Naive thymus-derived CD4-positive, alpha-beta T cell (primary cell): ENCODE measurements at places on chromosomes 5 and 9. TPM values are rescaled to one million over a fixed set of nuclear protein-coding genes. Genes with fewer than 3 reads are reported as not detected.
A peak's percentile ranks its signal among the peaks of the same experiment; 100 is the strongest.

DNA sequence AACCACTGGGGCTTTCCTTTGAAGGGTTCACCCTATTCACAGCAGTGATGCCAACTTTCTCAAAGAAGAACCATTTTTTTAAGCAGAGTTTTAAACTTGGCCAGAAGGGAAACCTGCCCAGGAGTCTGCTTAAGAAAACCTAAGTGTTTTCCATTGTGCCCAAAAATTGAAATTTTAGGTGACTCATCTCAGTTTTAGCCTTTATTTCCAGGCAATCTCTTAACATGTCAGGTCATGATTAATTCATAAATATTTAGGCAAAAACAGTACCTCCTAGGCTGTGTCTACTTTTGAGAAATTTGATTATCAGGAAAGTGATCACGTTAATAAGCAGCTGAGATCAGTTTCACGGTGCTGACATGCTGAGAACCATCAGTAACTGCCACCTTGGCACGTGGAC is 61.9 kb downstream of the TLE1 start:
- H3K27ac ChIP-seq = no peak overlapping the region
- H3K4me1 ChIP-seq = no peaks in the 10 kb centered on the region
- H3K4me3 ChIP-seq = no peak overlapping the region
- DNase-seq = no peak

GRCh38 chr9:94101162-94101853 is 17.0 kb downstream of the PTPDC1 start:
- H3K27ac ChIP-seq = no peak overlapping the region
- H3K4me3 ChIP-seq = no peak overlapping the region
- DNase-seq = no peak
- peaks cover 6% of the 10 kb centered on the region for H3K4me1 ChIP-seq
- H3K36me3 ChIP-seq = no peaks in the 10 kb centered on the region

- no peaks in the 10 kb centered on the region for H3K4me1 ChIP-seq
- H3K4me3 ChIP-seq = no peak overlapping the region
- no peak overlapping the region for H3K27ac ChIP-seq
- H3K27me3 ChIP-seq = no peaks in the 10 kb centered on the region
- H3K36me3 ChIP-seq = no peaks in the 10 kb centered on the region
Measured at GRCh38 chr9:86434039-86434726, 80.0 kb upstream of the TUT7 start.

- H3K27me3 ChIP-seq = no peaks in the 10 kb centered on the region
- H3K4me1 ChIP-seq = no peaks in the 10 kb centered on the region
- DNase-seq = no peak
- H3K27ac ChIP-seq = no peak overlapping the region
- H3K4me3 ChIP-seq = no peak overlapping the region
- peaks cover 12% of the 10 kb centered on the region for H3K36me3 ChIP-seq
Measured at GRCh38 chr5:150394131-150394530, 18.6 kb downstream of the CD74 start.

GFPT2 gene
- total RNA-seq = not detected

DNA sequence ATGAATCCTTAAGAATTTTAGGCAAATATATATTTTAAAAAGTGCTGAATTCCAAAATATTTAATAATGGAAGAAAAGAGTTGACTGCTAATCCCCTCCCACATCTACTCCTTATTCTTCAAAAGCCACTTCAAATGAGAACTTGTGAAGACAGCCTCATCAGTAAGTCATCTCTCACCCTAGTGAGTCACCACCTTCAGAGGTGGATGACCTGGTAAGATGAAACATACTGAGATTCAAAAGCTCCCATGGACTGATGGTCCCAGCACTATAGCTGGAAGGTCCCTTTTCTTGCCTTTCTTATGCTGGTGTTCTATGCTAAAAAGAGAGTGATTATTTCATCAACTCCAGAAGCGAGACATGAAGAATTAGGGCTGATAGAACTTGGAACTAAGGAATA is 37.8 kb upstream of the SPDL1 start:
- no peaks in the 10 kb centered on the region for H3K4me1 ChIP-seq
- no peak overlapping the region for H3K27ac ChIP-seq
- DNase-seq = no peak
- H3K27me3 ChIP-seq = peaks cover 3% of the 10 kb centered on the region

FAM221B gene
- total RNA-seq = not detected

NRARP gene
- 0.70 TPM for total RNA-seq

INSL4 gene
- not detected in 2 replicates for total RNA-seq

DNA sequence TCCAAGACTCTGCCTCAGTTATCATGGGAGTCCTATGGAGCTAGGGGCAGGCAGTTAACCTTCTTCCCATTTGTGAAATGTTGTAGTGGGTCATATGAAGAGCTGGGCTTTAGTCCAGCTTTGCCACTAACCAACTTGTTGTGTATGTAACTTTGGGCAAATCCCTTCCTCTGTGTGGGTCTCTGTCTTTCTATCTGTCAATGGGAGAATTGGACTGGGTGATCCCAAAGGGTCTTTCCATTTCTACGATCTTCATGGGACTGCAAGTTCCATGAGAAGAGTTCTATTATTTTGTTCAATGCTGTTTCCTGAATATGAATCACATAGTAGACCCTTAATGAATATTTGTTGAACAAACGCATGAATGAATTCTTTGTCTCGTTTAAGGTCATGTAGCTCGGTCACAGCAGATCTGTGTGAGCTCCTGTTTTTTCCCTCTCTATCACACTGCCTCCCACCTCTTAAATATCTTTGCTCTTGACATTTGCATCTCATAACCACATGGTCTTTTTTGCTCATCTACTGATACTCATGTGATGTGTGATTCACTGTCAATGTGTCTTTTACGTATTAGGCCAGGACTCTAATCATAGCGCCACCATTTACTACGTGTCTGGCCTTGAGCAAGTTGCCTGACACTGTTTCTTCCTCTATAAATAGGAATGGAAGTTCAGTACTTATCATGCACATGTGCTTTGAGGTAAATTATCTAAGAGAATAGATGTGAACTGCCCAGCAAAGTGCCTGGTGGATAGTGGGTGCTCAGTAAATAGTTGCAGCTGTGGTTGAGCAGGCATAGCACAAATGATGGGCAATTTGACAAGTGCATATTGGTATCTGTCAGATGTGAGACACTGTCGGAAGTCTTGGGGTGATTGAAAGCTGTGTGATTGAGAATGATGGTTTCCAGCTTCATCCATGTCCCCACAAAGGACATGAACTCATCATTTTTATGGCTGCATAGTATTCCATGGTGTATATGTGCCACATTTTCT is 37.4 kb downstream of the PTTG1 start:
- H3K27me3 ChIP-seq = no peaks in the 10 kb centered on the region
- no peaks in the 10 kb centered on the region for H3K4me1 ChIP-seq
- H3K36me3 ChIP-seq = no peaks in the 10 kb centered on the region

DNA sequence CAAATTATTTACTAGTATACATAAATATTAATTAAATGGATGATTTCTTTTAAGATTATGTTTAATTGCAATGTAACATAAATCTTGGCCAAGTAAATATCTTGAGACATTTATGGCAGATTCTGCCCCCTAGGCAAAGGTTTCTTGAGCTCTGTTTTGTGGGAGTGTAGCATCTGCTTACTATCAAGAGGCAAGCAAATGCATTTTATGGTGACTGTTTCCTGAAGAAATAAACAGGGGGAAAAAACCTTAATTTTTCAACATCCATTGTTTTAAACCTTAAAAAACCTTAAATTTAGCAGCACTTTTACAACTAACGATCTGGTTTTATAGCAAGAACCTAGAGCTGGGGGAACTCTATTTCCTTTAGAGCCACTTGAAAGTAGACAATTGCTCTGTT is 25.7 kb upstream of the FREM1 start:
- no peak overlapping the region for H3K27ac ChIP-seq
- H3K4me3 ChIP-seq = no peak overlapping the region
- DNase-seq = no peak
- H3K4me1 ChIP-seq = no peaks in the 10 kb centered on the region
- H3K27me3 ChIP-seq = no peaks in the 10 kb centered on the region
- H3K36me3 ChIP-seq = no peaks in the 10 kb centered on the region

- no peaks in the 10 kb centered on the region for H3K27me3 ChIP-seq
- no peaks in the 10 kb centered on the region for H3K4me1 ChIP-seq
- no peak for DNase-seq
- no peak overlapping the region for H3K4me3 ChIP-seq
- no peaks in the 10 kb centered on the region for H3K36me3 ChIP-seq
Measured at GRCh38 chr9:111102793-111103464, 64.7 kb upstream of the LPAR1 start.

- H3K4me3 ChIP-seq = no peak overlapping the region
Measured at GRCh38 chr5:77170-77501, 14.8 kb upstream of the PLEKHG4B start.

DNA sequence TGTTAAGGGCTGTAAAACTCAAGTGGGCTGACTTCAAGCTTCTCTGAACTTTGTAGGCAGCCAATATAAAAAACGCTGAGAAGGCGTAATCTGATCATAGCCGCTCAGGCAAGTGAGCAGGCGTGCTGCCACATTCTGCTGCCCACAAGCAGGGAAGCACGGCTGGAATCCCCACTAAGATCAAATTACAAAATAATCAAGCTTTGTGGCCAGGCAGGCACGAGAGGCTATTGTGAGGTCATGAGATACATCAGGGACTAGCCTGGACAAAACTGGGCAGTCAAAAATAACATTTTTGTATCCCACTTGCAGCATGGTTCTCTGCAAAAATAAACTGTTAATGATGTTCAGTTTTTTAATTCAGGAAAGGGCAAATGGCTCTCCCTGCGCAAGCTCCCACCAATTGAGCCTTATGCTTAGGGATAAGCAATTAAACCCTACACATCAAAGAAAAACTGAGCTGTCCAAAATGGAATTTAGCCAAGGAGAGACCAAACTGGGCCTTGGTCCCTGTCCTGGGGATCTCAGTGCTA is 64.0 kb downstream of the POU5F2 start:
- no peak overlapping the region for H3K4me3 ChIP-seq
- DNase-seq = no peak

DNA sequence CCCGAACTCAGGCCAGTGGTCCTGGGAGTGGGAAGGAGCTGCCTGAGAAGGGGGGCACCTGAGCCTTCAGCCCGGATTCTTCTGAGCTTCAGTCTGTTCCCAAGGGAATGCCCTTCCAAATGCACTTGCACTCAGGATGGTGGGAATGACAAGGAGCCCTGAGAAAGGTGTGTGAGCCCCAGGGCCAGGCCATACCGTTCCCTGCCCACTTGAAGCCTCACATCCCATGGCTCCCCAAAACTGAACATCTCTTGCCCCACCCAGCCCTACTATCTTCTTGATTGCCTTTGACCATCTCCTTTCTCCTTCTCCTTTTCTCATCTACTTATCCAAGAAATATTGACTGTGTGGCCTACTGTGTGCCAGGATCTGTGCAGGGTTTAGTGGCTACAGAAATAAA is 84.4 kb upstream of the HSPA9 start:
- no peaks in the 10 kb centered on the region for H3K36me3 ChIP-seq
- no peaks in the 10 kb centered on the region for H3K27me3 ChIP-seq
- H3K4me1 ChIP-seq = peaks cover 20% of the 10 kb centered on the region
- H3K27ac ChIP-seq = no peak overlapping the region
- H3K4me3 ChIP-seq = no peak overlapping the region

- no peak overlapping the region for H3K4me3 ChIP-seq
- DNase-seq = peak; percentile 63
- H3K27ac ChIP-seq = no peak overlapping the region
- H3K36me3 ChIP-seq = no peaks in the 10 kb centered on the region
- no peaks in the 10 kb centered on the region for H3K27me3 ChIP-seq
Measured at GRCh38 chr9:124126648-124127646, 115.4 kb downstream of the LHX2 start.

DNA sequence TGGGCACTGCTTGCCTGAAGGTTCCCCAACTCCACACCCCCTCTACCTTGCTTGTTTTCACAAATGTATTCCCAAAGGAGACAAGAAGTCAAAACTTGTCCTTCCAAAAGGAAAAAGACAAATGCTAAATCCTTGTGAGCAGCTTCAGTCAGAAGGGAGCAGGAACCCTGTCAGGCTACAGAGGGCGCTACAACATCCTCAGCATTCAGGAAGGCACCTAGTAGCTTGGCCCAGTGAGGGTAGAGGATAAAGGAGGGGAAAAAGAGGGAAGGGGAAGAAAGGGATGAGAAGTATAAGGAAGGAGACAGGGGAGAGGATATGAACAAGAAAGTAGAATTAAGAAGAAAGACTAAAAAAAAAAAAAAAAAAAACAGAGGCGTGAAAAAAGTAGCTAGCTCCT is 97.5 kb downstream of the MLLT3 start:
- no peaks in the 10 kb centered on the region for H3K36me3 ChIP-seq
- no peaks in the 10 kb centered on the region for H3K4me1 ChIP-seq
- no peak overlapping the region for H3K4me3 ChIP-seq
- H3K27ac ChIP-seq = no peak overlapping the region

PTPN3 gene
- total RNA-seq = 0.89 and 1.0 TPM in 2 replicates

GRCh38 chr5:60277941-60278340 is 384.4 kb upstream of the PDE4D start:
- no peaks in the 10 kb centered on the region for H3K36me3 ChIP-seq
- H3K27me3 ChIP-seq = no peaks in the 10 kb centered on the region
- no peak for DNase-seq
- H3K27ac ChIP-seq = no peak overlapping the region
- H3K4me3 ChIP-seq = no peak overlapping the region
- H3K4me1 ChIP-seq = no peaks in the 10 kb centered on the region

DNA sequence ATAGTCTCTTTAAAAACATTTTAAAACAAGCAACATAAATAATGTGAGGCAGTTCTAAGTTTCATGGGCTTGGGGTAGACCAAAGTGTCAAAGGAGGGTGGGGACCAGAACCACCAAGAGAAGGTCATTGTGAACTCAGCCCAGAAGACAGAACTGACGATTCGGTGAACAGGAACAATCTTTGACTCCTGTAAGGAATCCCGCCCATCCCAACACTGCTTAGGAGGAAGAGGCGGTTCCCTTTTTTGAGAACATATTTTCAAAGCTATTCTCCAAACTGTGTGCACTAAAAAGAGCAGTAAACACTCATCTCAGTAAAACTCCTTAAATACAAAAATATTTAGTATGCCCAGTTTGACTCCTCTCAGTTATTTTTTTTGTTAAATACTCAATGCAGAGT is 176.5 kb upstream of the TLE4 start:
- H3K27ac ChIP-seq = no peak overlapping the region
- no peaks in the 10 kb centered on the region for H3K36me3 ChIP-seq
- no peaks in the 10 kb centered on the region for H3K27me3 ChIP-seq
- H3K4me3 ChIP-seq = no peak overlapping the region
- no peaks in the 10 kb centered on the region for H3K4me1 ChIP-seq

GRCh38 chr5:175257128-175257846 is 186.7 kb downstream of the DRD1 start:
- no peaks in the 10 kb centered on the region for H3K4me1 ChIP-seq
- DNase-seq = no peak
- no peaks in the 10 kb centered on the region for H3K27me3 ChIP-seq
- H3K36me3 ChIP-seq = no peaks in the 10 kb centered on the region

DIPK1B gene
- not detected for total RNA-seq

GRCh38 chr5:78972654-78973428 is 12.3 kb downstream of the ARSB start:
- H3K27ac ChIP-seq = no peak overlapping the region
- no peak for DNase-seq
- H3K4me1 ChIP-seq = no peaks in the 10 kb centered on the region
- H3K27me3 ChIP-seq = no peaks in the 10 kb centered on the region

DNA sequence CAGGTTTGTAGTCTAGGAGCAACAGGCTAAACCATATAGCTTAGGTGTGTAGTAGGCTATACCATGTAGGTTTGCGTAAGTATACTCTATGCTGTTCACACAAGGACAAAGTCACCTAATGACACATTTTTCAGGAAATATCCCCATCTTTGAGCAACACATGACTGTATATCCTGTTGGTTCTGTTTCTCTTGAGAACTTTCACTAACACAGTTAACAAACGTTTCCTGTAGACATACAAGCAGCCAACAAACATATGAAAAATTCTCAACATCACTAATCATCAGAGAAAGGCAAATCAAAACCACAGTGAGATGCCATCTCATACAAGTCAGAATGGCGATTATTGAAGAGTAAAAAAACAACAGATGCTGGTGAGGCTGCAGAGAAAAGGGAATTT is 68.2 kb downstream of the NR2F1-AS1 start:
- H3K27ac ChIP-seq = no peak overlapping the region
- no peak overlapping the region for H3K4me3 ChIP-seq
- DNase-seq = no peak
